ENCODE measurements at places on chromosomes 3 and 15. TPM values are rescaled to one million over a fixed set of nuclear protein-coding genes. Genes with fewer than 3 reads are reported as not detected.

KLHL40 gene
- not detected for total RNA-seq

CEP19 gene
- 6.3 TPM for total RNA-seq

FBN1 gene
- total RNA-seq = 24.3 TPM

RMDN3 gene
- 32.2 TPM for total RNA-seq

SNX22 gene
- total RNA-seq = 12.9 TPM

AMOTL2 gene
- total RNA-seq = 55.6 TPM

SPESP1 gene
- total RNA-seq = not detected

NT5DC2 gene
- 389 TPM for total RNA-seq

GDPGP1 gene
- total RNA-seq = 7.0 TPM

EPB42 gene
- not detected for total RNA-seq

CHDH gene
- total RNA-seq = 3.0 TPM

ACTC1 gene
- 2.8 TPM for total RNA-seq

DOCK3 gene
- total RNA-seq = 5.0 TPM

RETNLB gene
- not detected for total RNA-seq

GRCh38 chr15:77904901-77905300, 172.6 kb downstream of the TBC1D2B start:
- no peaks in the 10 kb centered on the region for H3K4me1 ChIP-seq
- no peak for DNase-seq
- no peaks in the 10 kb centered on the region for H3K27me3 ChIP-seq

- H3K4me1 ChIP-seq = peaks cover 54% of the 10 kb centered on the region
- no peak overlapping the region for H3K4me3 ChIP-seq
- no peak for DNase-seq
- no peaks in the 10 kb centered on the region for H3K27me3 ChIP-seq
Observed at GRCh38 chr3:32414522-32415202, 23.0 kb downstream of the CMTM7 start.

GRCh38 chr3:149214702-149215101, 6.9 kb downstream of the CP start:
- no peaks in the 10 kb centered on the region for H3K36me3 ChIP-seq
- no peak for DNase-seq
- H3K4me1 ChIP-seq = peaks cover 13% of the 10 kb centered on the region
- H3K27me3 ChIP-seq = no peaks in the 10 kb centered on the region

GRCh38 chr3:55343486-55344357, 143.4 kb downstream of the WNT5A start:
- peaks cover 4% of the 10 kb centered on the region for H3K4me1 ChIP-seq
- no peaks in the 10 kb centered on the region for H3K36me3 ChIP-seq
- no peak overlapping the region for H3K27ac ChIP-seq
- DNase-seq = no peak

GRCh38 chr3:115814778-115815380, 191.6 kb downstream of the GAP43 start:
- H3K27me3 ChIP-seq = no peaks in the 10 kb centered on the region
- DNase-seq = peak; percentile 91
- no peaks in the 10 kb centered on the region for H3K4me1 ChIP-seq
- peak overlapping the region; percentile 21 for H3K27ac ChIP-seq

- H3K4me1 ChIP-seq = peaks cover 15% of the 10 kb centered on the region
- no peak overlapping the region for H3K4me3 ChIP-seq
- no peaks in the 10 kb centered on the region for H3K36me3 ChIP-seq
- DNase-seq = no peak
- H3K27ac ChIP-seq = peak overlapping the region; percentile 0
- no peaks in the 10 kb centered on the region for H3K27me3 ChIP-seq
Observed at GRCh38 chr3:152357587-152357986, 88.9 kb downstream of the MBNL1 start.

- H3K27me3 ChIP-seq = no peaks in the 10 kb centered on the region
- H3K27ac ChIP-seq = no peak overlapping the region
- H3K36me3 ChIP-seq = no peaks in the 10 kb centered on the region
Observed at GRCh38 chr15:76177491-76178040, 117.8 kb downstream of the TMEM266 start.

GRCh38 chr3:141722081-141722480, 16.0 kb upstream of the RNF7 start:
- DNase-seq = no peak
- peaks cover 2% of the 10 kb centered on the region for H3K36me3 ChIP-seq
- no peak overlapping the region for H3K4me3 ChIP-seq

DNA sequence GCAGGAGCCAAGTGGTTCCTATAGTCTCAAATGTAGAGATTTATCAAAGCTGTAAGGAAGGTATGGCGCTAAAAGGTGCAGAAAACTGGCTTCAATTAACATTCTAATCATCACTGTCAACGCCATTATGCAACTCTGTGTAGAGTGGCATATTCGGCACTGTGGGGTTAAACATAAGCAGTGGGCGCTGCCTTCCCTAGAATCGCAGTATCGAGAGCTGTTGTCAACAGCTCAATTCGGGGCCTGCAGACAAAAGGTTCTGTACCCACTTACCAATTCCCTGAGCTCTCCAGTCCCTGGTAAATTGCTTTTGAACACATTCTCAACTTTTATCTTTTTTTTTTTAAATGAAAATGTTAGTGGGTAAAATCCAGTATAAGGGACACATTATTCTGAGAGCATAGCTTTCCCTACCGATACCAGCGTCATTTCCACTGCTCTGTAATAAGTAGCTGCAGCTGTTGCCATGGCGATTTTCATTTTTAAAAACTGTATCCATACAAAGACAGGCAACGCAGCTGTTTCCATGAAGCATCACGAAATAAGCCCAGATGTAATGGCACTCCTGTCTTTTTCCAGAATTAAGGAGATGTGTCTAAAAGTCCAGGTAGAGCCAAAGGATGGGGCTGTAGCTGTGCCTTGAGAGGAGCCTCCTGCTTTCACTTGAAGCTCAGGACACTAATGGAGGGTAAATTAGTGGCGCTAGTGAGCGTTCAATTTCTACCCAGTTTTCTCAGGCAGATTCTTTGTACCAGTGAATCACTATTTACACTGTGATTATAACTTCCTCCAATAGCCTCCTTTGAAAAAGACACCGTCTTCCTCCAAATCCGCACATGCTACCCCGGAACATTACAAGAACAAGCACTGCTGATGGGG, 250.3 kb downstream of the SLC9A9 start:
- no peak overlapping the region for H3K4me3 ChIP-seq
- DNase-seq = no peak
- H3K27me3 ChIP-seq = peaks cover 5% of the 10 kb centered on the region
- H3K27ac ChIP-seq = no peak overlapping the region
- no peaks in the 10 kb centered on the region for H3K36me3 ChIP-seq

DNA sequence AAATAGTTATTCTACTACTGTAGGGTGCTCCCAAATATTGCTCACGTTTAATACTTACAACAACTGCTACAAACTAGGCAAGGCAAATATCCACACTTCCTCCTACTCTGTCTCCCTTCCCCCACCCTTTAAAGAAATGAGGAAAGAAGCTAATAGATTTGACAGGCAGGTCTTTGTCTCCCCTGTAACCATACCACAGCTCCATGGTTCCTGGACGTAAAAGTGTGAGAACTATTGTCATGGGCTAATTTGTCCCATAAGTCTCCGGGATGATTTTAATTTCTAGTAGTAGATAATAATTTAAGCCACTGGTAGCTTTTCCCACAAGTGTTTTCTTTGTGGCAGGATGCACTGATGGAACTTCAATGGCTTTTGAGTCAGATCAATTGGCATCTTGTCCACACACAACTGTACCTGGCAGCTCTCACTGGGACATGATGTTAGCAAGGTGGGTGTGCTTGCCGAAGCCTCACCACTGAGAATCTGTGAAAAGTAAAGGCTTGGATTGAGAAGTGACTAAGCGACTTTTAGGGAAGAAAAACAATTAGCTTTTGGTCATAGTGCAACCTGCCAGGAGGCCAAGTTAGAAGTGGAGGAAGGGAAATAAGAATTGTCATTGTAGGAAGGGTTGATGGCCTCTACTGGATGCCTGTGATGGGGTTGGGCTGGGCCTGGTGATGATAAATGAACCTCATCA, 1.4 kb upstream of the CPOX start:
- no peak for DNase-seq
- peaks cover 31% of the 10 kb centered on the region for H3K4me1 ChIP-seq
- H3K27ac ChIP-seq = no peak overlapping the region

GRCh38 chr3:89042236-89042835, 65.1 kb upstream of the EPHA3 start:
- peaks cover 20% of the 10 kb centered on the region for H3K4me1 ChIP-seq
- H3K27me3 ChIP-seq = no peaks in the 10 kb centered on the region
- H3K4me3 ChIP-seq = no peak overlapping the region
- no peak for DNase-seq

DNA sequence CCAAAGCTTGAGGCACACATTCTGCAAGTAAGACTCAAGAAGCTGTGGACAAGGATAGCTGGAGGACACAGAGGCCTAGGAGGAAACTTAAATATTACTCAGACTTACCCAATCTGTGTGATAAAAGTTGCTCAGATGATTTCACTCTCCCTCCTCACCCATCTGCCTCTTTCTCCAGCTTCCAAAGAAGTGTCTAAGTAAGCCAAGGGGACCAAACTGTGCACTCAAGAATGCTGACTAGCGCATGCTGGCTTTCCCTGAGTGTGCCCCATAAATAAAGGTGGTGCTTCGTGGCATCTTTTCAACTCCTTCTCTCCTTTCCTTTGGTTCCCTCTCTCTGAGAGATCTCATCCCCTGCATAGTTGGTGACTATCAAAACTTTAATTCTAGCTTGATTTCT, 211.0 kb upstream of the LMCD1 start:
- H3K27me3 ChIP-seq = no peaks in the 10 kb centered on the region
- no peak for DNase-seq
- H3K36me3 ChIP-seq = no peaks in the 10 kb centered on the region
- no peak overlapping the region for H3K27ac ChIP-seq
- peaks cover 5% of the 10 kb centered on the region for H3K4me1 ChIP-seq

- H3K36me3 ChIP-seq = no peaks in the 10 kb centered on the region
- DNase-seq = no peak
- peaks cover 6% of the 10 kb centered on the region for H3K27me3 ChIP-seq
- peaks cover 16% of the 10 kb centered on the region for H3K4me1 ChIP-seq
- no peak overlapping the region for H3K4me3 ChIP-seq
Observed at GRCh38 chr3:14862661-14863230, 44.0 kb downstream of the FGD5 start.

- no peaks in the 10 kb centered on the region for H3K4me1 ChIP-seq
- DNase-seq = no peak
- H3K27ac ChIP-seq = no peak overlapping the region
- H3K36me3 ChIP-seq = no peaks in the 10 kb centered on the region
Observed at GRCh38 chr3:104263477-104263876, 1103.2 kb upstream of the ALCAM start.

- peaks cover 4% of the 10 kb centered on the region for H3K4me1 ChIP-seq
- H3K27me3 ChIP-seq = peaks cover 11% of the 10 kb centered on the region
- no peak overlapping the region for H3K4me3 ChIP-seq
- DNase-seq = no peak
- no peaks in the 10 kb centered on the region for H3K36me3 ChIP-seq
Observed at GRCh38 chr15:86382341-86382740, 302.7 kb downstream of the AGBL1 start.

GRCh38 chr3:73422571-73422970, 202.2 kb downstream of the PDZRN3 start:
- H3K27ac ChIP-seq = peak overlapping the region; percentile 70
- no peak overlapping the region for H3K4me3 ChIP-seq
- no peaks in the 10 kb centered on the region for H3K27me3 ChIP-seq
- no peak for DNase-seq
- peaks cover 19% of the 10 kb centered on the region for H3K4me1 ChIP-seq
- no peaks in the 10 kb centered on the region for H3K36me3 ChIP-seq

DNA sequence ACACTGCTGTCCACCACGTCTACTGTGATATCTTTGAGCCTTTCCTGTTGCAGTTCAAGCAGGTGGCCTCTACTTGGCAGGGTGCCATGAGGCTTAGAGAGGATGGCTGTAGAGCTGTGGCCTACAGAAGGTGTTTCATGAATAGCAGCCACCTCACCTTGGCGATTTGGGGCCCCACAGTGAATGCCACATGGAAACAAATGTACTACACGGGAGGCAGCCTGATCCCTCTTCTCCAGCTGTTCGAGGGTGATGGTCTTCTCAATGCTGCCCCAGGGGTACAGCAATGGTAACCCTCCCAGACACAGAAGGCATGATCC, 70.7 kb downstream of the FAM43A start:
- no peaks in the 10 kb centered on the region for H3K4me1 ChIP-seq
- H3K27me3 ChIP-seq = peaks cover 22% of the 10 kb centered on the region
- H3K4me3 ChIP-seq = no peak overlapping the region
- DNase-seq = no peak

DNA sequence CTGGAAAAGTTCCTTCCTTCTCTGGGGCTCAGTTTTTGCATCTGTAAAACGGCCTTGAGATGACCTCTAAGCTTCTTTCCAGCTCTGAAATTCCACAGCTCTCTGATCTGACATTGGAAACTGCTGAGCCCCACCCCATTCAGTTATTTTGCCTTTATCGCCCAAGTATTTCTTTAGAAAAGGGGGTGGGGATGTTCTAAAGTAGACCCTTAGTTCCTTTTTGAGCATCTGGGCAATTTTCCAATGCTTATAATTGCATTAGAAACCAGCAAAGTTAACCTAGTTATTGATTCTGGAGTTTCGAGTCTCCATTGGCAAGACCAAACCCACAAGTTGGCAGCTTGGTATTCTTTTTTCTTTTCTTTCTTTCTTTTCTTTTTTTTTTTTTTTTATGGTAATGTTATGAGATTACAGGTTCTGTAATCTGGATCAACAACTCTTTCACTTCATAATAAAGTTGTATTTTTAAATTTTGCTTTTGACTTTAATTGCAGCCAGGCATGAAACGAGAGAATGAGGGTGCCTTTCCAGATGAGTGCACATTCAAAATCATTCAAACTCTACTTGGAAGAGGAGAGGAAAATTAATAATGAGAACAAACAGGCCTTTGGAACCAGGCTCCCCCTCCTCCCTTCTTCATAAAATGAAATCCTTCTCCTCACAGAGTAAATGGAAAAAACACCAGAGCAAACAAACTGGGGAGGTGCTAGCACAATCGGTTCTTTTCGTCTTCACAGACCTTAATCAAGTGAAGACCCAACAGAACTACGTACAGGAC, 76.8 kb upstream of the LRIG1 start:
- no peak for DNase-seq
- peaks cover 33% of the 10 kb centered on the region for H3K4me1 ChIP-seq

GRCh38 chr3:149044339-149045083, 41.8 kb downstream of the HLTF start:
- H3K27ac ChIP-seq = no peak overlapping the region
- H3K27me3 ChIP-seq = no peaks in the 10 kb centered on the region
- no peak overlapping the region for H3K4me3 ChIP-seq
- DNase-seq = no peak
- no peaks in the 10 kb centered on the region for H3K4me1 ChIP-seq

DNA sequence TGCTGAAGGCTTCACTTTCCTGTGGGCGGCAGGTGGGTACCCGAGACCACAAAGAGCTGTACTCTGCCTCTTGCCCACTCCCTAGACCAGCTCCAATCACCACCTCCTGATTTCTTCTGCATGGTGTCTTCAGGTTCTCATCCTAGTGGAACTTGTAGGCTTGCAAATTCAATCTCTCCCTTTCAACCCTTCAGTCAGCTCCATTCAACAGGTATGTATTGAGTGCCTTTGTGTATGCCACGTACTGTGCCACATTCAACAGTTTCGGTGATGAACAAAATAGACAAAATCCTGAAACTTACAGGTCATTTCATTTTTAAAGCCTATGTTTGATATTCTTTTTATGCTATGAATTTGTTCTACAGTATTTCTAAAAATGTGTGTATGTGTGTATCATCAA, 5.4 kb upstream of the CLDN11 start:
- no peaks in the 10 kb centered on the region for H3K36me3 ChIP-seq
- H3K4me1 ChIP-seq = peaks cover 7% of the 10 kb centered on the region
- no peak overlapping the region for H3K27ac ChIP-seq
- H3K27me3 ChIP-seq = peaks cover 15% of the 10 kb centered on the region

- no peak for DNase-seq
- H3K36me3 ChIP-seq = peaks cover 19% of the 10 kb centered on the region
- H3K4me1 ChIP-seq = peaks cover 37% of the 10 kb centered on the region
- peak overlapping the region; percentile 79 for H3K4me3 ChIP-seq
- no peak overlapping the region for H3K27ac ChIP-seq
- H3K27me3 ChIP-seq = peaks cover 7% of the 10 kb centered on the region
Observed at GRCh38 chr15:82040862-82041261, 5.0 kb downstream of the MEX3B start.
